Gastroesophageal sphincter (tissue), 4 donors: ENCODE measurements at places on chromosomes 3 and 15. TPM values are rescaled to one million over a fixed set of nuclear protein-coding genes. Genes with fewer than 3 reads are reported as not detected.

LRRC31 gene
- not detected for total RNA-seq

DNA sequence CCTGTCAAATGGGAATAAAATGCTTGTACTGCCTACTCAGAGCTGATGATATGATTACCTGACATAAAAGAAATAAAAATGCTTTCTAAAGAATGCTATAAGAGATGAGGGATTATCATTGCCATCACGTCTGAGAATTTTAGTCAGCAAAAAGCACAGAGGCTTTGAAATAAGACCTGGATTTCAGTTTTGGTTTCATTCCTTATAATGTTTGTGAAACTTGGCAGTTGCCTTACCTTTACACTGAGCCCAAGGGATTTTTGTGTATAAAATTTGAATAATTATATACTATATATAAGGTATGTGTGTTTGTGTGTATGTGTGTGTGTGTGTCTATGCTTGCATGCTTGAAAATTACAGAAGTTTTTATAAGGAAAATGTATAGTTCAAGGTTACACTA is 634.8 kb upstream of the BCHE start:
- ATAC-seq: no peak

- ATAC-seq: peak; percentile 88
Measured at GRCh38 chr15:43316016-43316970, 14.1 kb downstream of the LCMT2 start.

GRCh38 chr3:62109534-62109933 is 263.8 kb downstream of the FEZF2 start:
- ATAC-seq: peak; percentile 87

FANCD2OS gene
- total RNA-seq: not detected

- peak; percentile 61 for ATAC-seq
Measured at GRCh38 chr3:21645121-21645897, 105.7 kb downstream of the ZNF385D start.

- no peak for ATAC-seq
Measured at GRCh38 chr15:24223739-24224138, 451.8 kb upstream of the NPAP1 start.
